ENCODE measurements at places on chromosomes 5 and 9.

DNA sequence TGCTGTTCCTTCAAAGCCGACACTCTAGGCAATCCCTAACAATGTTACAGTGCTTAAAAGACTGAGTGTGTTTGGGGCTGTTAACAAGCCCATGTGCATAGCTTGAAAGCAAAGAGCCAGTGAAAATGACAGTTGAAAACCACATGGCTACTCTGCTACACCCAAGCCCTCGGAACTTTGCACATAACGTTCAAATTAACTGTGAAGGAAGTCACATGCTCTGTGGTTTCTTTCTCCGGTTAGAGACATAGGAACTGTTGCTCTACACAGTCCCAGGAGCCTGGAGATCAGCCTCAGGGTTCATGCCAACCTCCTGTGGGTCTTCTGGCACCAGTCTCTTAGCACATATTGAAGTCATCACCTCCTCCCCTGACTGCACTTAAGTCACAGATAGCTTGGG is 51.1 kb downstream of the C9orf152 start:
- peak; percentile 53 for DNase-seq

- peak; percentile 73 for DNase-seq
These were observed 507.8 kb downstream of the MAT2B start for GRCh38 chr5:164013077-164013670.

- DNase-seq: no peak
These were observed 37.0 kb downstream of the NKX2-5 start for GRCh38 chr5:173198049-173198448.

DNA sequence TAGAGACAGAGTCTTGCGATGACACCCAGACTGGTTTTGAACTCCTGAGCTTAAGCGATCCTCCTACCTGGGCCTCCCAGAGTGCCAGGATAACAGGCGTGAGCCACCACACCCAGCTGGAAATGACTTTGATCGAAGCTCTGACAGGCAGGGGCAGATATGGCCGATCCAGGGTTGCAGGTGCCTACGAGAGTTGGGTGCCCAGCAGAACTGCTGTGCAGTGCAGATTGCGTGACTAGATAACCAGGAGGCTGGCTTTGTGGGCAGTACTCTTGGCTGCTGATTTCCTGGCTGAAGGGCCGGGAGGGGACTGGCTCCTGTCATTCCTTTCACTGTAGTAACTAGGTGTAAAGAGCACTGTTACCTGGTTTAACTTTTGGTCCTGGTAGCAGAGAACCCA is 11.8 kb downstream of the TBC1D13 start:
- DNase-seq: no peak

DNA sequence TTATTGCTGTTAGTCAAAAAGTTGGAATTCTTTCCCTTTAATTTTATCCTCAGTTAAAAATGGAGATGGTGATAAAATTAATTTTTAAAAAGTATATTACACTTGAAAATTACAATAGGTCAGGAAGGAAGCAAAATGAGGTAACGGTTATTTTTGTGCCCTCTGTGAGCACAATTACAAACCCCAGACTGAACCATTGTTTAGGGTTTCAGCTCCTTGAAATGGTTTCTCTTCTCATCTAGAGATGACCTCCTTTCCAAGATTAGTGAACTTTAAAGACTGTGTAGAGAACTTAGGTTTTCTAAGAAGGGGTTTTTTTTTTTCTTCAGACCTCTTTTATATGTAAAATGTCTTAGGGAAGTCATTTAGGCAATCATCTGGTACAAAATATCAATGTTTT is 126.2 kb upstream of the CHD1 start:
- DNase-seq: no peak

GRCh38 chr5:88474574-88474973 is 205.9 kb upstream of the TMEM161B start:
- DNase-seq: no peak

Data from suppressor macrophage treated with lipopolysaccharide for 4 hours (primary cell).